ENCODE measurements at places on chromosomes 16 and 17.

DNA sequence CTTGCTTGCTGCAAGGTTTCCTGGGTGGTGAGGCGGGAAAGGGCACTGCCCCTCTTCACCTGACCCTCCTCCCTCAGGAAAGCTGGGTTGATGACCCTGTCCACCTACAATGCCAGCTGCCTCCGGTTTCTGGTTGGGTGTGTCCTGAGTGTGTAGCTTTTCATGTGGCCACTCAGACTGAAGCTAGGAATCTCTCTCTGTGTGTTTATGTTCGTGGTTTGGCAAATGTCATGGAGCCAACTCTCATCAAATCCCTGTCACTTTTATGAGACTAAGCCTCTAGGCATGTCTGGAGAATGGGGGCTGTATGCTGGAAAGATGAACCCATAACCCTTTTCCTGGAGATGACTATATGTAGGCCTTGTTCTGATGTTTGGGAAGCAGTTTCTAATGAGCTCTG, 17.1 kb downstream of the PLEKHG4 start:
- DNase-seq, result no peak

GRCh38 chr17:73165616-73166404, 1.0 kb downstream of the SSTR2 start:
- DNase-seq, result no peak

GRCh38 chr17:45940293-45940692, 45.9 kb downstream of the MAPT start:
- DNase-seq, result no peak

GRCh38 chr17:78753316-78754250, 28.5 kb downstream of the CYTH1 start:
- no peak for DNase-seq

GRCh38 chr16:86929057-86929871, 350.9 kb downstream of the FOXL1 start:
- DNase-seq, result no peak

DNA sequence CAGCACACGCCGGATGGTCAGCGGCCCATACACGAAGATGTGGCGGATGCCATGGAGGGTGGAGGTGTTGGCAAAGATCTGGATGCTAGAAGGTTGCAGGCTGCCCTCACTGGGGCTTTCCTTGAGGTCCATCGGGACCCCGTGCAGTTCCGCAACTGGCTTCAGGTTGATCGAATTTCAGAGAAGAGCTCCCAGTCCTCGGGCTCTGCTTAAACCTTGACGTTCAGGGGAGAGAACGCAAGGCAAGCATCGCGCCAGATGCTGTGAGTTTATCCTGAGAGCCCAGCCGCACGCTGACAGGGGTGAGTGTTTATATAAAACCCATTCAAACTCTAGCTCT, 98.7 kb upstream of the CCL2 start:
- no peak for DNase-seq

DNA sequence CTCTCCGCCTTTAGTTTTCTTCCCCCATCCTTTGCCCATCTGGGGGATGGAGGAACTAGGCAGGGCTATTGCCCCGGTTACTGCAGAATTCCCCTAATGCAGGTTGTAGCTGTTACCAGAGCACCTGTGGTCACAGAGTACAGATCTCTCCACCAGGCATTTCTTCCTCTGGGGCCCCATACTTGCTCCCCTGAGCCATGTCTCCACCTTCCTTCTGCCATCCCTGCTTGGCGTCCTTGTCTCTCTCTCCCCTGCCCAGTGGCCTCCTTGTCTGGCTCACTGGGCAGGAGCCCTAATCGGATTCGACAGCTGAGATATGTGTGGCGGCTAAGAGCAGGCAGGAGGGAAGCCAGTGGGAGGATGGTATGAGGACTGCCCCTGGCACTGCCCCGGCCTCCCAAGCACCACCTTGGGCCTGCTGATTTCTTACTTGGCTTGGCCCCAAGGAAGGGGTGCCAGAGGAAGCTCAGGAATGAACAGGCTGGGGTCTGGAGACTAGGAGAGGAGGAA, 2.0 kb downstream of the RARA start:
- DNase-seq, result no peak

GRCh38 chr16:55656691-55657092, 904 bp downstream of the SLC6A2 start:
- no peak for DNase-seq

GRCh38 chr16:89039756-89040155, 53.9 kb upstream of the ACSF3 start:
- DNase-seq, result no peak

DNA sequence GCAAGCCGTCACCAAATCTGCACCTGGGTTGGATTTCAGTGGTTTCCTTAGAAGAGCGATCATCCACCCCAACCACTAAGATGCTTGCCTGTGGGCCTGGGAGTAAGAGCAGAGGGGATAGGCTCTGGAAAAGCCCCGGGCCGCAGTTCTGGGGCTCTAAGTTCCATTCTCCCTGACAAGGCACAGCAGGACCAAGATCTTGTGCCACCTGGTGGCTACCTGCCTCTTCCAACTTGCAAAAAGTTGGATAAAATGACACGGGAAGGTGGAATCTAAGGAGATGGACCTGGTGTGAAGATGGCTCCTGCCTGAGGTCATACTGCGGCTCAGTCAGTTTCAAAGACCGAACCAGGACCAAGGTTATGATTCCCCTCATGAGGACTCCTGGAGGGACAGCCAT, 42.3 kb downstream of the ABCC12 start:
- no peak for DNase-seq

DNA sequence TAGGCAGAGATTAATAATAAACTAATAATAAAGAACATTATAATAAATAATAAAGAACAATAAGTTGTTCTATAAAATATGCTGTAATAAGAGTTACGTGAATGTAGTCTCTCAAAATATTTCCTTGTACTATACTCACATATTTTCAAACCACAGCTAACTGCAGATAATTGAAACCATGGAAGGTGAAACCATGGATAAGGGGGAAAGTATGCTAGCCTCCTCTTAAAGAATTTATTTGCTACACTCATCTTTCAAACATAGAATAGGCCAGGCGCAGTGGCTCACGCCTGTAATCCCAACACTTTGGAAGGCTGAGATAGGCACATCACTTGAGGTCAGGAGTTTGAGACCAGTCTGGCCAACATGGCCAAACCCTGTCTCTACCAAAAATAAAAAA, 18.5 kb downstream of the CYTH1 start:
- DNase-seq, result no peak

- peak; percentile 82 for DNase-seq
Observed at GRCh38 chr16:30075503-30076275, at the start of gene PPP4C. Gene PPP4C, plus strand, starts transcription at chr16:30075994. Its CDS starts 384 bp downstream, at chr16:30076378.

- DNase-seq, result no peak
Observed at GRCh38 chr16:74438492-74438979, 17.3 kb upstream of the CLEC18B start.

DNA sequence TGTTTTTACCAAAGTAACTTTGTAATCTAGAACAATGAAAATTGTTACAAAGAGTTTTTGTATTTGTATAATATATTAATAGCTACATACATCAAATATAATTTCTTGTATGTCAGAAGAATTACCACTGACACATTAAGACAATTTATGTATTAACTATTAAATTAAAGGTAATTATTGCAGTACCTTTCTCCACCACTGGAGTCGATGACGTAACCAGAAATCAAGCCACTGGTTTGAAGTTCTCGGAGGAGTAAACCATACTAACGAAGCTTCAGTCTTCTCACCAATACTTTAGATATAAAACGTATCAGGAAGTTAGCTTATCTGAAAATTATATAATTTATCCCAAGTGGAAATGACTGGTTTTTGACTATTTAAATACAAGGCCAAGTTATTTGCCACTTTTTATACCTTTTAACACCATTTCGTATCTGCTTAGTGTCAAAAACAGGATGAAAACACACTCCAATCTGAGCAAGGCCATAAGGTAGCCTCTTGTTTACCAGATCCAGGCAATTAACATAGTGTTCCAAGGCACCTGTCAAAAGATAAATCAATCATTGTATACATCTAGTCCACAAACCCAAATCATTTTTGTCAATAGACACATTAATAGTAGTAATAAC, 4.3 kb downstream of the POLG2 start:
- DNase-seq, result no peak

- DNase-seq, result no peak
Observed at GRCh38 chr16:86939609-86940008, 361.3 kb downstream of the FOXL1 start.

GRCh38 chr17:80091376-80091775, 10.0 kb upstream of the GAA start:
- DNase-seq, result no peak

- DNase-seq, result no peak
Observed at GRCh38 chr16:75065149-75065505, 51.5 kb downstream of the LDHD start.

DNA sequence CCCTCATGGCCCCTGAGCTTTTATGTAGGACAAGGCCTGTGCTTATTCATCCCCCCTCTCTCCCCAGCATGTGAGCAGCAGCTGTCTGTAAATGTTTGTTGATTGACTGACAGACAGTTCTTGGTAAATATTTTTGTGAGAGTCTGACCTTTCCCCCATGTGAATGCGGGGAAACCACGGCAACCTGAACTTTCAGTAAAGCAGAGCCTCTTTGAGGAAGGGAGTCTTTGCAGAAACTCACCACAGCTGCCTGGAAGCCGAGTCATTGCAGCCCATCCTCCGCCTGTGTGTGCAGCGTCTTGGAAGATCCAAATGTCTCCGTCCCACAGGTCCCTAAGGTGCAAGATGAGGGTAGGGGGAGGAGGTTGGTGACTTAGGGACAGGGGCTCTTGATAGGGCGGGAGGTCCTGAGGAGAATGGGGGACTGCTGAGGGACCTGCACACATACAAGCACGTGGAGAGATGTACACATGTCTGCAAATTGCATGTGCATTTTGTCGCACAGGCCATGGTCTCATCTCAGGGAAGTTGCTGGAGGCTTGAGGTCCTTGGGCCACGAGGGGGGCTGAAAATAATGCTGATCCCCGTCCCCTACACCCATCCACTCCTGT, 23.0 kb upstream of the IL21R start:
- DNase-seq, result no peak

DNA sequence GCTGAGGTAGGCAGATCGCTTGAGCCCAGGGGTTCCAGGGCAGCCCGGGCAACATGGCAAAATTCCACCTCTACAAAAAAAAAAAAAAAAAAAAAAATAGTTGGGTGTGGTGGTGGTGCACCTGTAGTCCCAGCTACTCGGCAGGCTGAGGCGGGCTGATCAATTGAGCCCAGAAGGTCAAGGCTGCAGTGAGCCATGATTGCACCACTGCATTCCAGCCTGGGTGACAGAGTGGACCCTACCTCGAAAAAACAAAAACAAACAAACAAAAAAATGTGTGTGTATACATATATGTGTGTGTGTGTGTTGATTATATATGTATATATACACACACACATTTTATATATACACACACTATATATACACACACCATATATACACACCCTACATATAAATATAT, 39.1 kb upstream of the TBC1D3K start:
- no peak for DNase-seq

- DNase-seq, result peak; percentile 84
Observed at GRCh38 chr16:22190081-22190775, 15.8 kb upstream of the EEF2K start.

DNA sequence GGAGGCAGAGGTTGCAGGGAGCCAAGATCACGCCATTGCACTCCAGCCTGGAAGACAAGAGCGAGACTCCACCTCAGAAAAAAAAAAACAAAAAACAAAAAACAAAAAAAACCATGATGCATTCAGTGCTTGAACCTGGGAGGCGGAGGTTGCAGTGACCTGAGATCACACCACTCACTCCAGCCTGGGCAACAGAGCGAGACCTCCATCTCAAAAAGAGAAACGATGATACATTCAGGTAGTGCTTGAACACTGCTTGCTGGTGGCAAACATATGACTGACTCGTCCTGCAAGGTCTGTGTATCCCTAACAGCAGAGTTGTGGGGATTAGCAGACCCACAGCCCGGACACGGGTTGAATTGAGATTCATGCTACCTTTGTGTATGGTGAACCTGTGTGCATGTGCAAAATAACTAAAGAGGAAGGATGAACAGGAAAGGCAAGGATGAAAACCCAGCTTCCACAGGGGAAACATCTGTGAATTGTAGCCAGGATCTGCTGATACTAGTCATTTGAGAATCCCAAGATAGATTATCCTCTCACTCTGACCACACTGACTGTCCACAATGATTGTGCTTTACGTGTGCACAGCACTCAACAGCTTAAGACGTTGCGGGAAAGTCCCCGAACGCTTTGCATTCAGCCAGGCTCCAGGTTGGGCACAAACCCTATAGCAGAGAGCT, 52.4 kb upstream of the MRPS23 start:
- DNase-seq, result no peak

- no peak for DNase-seq
Observed at GRCh38 chr17:82244413-82245133, 15.7 kb downstream of the SLC16A3 start.

GRCh38 chr17:50037321-50038107, 18.4 kb upstream of the ITGA3 start:
- DNase-seq, result no peak

- no peak for DNase-seq
Observed at GRCh38 chr17:8552577-8553320, 77.8 kb downstream of the MYH10 start.

DNA sequence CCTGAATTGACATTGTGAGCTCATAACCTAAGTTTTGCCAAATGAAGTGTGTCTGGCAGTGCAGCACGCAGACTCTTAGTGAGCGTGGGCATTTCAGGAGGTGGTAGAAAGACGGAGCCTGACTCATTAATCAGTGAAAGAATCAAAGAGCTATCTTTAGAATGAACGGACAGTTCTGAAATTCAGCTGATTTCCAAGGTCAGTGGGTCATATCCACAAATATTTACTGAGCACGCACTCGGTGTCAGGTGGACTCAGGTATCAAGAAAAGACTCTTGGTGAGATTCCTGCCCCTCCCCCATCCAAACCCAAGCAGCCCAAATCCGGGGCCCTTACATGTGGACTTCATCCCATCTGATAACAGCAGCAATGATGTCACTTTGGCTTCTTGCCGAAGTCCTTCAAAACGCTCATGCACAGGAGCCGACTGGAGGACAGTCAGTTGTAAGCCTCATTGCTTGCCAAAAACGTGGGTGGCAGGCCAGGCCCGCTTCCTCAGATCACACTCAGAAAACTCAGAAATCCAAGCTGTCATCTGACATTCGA, 185.8 kb downstream of the HS3ST3A1 start:
- no peak for DNase-seq

DNA sequence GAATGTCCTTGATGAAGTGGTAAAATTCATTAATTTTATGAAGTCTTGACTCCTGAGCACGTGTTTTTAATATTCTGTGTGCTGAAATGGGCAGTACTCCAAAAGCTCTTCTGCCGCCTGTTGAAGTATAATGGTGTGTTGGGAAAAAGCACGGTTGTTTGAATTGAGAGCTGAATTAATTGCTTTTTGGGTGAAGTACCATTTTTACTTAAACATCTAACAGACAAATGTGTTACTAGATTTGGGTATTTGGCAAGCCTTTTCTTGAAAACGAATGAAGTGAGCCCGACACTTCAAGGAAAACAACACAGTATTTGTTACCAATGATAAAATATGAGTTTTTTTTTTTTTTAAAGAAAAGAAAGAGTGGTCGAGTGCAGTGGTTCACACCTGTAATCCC, 22.5 kb downstream of the WWP2 start:
- no peak for DNase-seq

Measured in stimulated activated CD8-positive, alpha-beta memory T cell treated with anti-CD3 and anti-CD28 coated beads, Interleukin-4, amount 100 ng/mL, for 1 hour (primary cell).